ENCODE measurements at places on chromosomes 7 and 10. TPM values are rescaled to one million over a fixed set of nuclear protein-coding genes. Genes with fewer than 3 reads are reported as not detected.

DNA sequence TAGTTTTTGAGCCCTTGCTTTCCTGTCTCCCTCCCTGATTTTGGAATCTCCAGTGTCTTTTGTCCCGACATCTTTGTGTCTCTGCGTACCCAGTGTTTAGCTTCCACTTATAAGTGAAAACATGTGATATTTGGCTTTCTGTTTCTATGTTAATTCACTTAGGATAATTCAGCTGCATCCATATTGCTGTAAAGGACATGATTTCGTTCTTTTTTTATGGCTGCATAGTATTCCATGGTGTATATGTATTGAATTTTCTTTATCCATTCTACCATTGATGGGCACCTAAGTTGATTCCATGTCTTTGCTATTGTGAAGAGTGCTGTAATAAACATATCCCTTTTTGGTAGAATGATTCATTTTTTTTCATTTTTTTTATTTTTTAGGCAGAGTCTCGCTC lies 48.3 kb downstream of the ADK start:
- no peak for DNase-seq

- DNase-seq, result no peak
These were observed 125.4 kb upstream of the CDK13 start for GRCh38 chr7:39824456-39825200.

The PIP gene
- total RNA-seq, result not detected

DNA sequence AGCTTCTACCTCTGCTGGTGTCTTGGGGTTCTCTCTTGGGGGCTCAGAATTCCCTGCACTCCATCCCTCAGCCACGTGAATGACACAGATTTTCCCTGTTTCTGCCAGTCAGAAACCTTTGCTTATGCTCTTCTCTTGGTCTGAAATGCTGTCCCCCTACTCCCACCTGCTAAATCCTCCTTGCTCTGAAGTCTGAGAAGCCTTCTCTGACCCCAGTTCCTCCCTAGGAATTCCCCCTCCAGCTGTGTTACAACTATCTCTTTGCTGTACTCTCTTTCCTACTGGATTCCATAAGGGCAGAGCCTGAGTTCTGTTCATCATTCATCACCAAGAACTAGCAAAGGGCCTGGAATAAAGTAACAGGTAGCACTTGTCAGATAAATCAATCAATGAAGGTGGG lies 33.6 kb upstream of the AKR1E2 start:
- no peak for DNase-seq

GRCh38 chr7:4045450-4045849 lies 636.6 kb upstream of the FOXK1 start:
- DNase-seq, result no peak

The ATRNL1 gene
- total RNA-seq, result 1.6 TPM

DNA sequence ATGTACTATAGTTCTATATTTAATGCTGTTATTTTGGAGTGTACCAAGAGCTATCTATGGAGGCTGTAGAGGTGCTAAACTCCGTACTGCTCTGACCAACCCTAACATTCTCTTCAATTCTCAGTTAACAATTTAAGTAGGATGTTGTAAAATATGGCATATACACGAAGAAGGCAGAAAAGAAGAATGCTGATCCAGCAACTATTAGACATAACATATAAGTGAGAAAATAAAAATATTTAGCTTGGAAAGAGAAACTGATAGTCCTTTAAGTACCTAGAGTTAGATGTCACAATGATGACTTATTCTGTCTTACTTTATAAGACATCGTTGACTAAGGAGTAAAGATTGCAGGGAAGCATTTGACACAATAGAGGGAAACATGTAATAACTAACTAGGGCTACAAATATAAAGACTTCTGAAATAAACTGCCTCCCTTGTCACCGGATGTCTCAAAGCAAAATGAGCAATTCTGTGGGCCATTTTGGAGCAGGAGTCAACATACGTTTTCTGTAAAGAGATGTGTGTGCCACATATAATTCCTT lies 159.5 kb downstream of the CPEB3 start:
- DNase-seq, result no peak

DNA sequence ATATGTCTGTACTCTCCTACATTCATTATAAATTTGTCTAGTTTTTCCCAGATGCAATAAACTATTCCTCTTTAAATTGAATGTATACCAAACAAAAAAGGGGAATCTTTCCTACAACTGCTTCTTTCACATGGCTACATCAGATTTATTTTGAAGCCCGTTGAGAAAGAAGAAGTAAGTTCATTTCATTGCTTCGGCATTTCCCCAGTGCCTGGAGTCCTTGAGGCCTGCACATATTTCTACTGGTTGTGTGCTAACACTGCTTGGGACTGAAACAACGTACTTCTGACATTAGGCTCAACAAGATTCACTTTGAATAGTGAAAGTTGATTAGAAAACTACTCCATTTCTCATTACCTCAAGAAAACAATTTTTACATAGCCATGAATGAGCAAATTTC lies 201.7 kb downstream of the PHF14 start:
- no peak for DNase-seq
